ENCODE measurements at places on chromosomes 11 and 22.

DNA sequence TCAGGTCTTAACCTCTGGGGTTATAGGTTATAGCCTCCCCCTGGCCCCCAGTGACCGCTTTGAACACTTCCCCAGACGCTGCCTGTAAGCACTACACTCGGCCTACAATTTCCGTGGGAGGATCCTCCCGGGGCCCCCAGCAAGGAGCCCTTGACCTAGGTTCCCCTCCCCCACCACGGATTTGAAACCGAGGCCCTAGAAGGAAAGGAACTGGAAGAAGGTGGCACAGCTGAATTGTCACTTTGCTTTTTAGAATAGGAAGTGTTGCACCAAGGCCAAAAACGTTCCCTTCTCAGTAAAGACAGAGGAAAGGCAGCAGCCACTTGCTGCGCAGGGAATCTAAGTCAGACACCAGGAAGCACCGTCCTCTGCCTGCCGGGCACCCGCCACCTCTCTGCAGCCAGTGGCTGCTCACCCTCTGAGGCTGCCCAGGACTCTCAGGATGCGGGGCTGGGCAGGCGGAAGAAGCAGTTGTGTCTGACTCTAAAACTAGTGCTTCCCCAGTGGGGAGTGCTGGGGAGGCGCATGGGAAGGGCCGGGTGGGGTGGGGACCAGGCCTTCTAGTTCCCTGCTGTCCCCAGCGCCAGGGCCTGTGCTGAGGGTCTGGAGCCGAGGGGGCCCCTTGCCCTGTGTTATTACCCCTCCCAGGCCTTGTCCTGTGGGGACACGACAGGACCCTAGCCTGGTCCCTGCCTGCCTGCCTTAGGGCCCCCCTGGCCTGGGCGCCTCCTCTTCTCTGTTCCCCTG lies 7.9 kb upstream of the FLRT1 start:
- no peak for DNase-seq

GRCh38 chr11:26994631-26995095 lies 751 bp downstream of the FIBIN start:
- DNase-seq, result no peak

DNA sequence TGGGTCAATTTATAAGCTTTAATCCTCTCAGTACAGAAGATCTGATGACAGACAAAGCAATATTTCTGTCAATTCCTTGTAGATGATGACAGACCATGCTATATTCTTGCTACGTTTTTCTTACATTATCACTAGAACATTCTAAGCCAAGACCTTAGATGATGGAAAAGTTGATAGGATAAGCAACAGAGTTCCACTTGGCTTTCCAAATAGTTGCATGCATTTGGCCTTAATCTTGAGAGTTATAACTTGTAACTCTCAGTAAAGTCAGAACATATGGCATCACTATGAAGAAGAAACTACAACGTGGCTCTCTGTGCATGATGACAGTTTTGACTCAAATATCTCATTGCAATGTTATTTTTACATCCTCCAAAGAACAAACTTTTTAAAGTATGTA lies 544.3 kb upstream of the LRRC4C start:
- no peak for DNase-seq

- no peak for DNase-seq
These were observed 10.8 kb downstream of the NPTXR start for GRCh38 chr22:38833061-38833460.

DNA sequence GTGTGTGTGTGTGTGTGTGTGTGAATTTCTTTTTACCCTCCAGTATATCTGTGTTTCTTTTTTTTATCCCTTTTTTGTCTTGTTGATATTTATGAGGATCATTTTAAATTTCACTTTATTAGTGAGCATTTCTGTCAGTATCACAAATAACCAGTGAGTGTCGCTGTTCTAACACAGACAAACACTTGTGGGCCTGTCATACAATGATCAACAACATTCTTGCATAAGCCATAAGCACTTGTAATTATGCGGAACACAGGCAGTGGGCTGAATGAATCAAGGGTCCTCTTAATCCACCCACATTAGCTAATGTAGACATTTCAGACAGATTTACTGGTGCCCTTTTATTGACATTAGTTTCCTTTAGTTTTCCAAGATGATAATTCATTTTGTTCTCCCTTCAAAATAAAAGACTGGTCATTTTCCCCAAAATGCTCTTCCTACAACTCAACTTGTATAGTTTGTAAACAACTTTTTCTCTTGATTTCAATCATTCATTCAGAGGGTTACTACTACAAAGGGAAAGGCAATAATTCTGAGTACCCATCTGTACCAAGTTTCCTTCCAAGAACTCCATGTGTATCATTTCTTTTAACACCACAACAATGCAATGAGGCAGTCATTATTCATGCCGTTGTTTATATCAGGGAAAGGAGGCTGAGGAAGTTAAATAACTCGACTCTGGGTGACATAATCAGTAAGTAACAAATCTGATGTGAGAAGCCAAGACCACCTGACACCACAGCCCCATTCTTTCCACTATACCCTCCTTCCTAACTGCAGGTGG lies 34.5 kb upstream of the ANO3 start:
- no peak for DNase-seq

GRCh38 chr11:77568916-77569675 lies 20.7 kb upstream of the AQP11 start:
- no peak for DNase-seq

DNA sequence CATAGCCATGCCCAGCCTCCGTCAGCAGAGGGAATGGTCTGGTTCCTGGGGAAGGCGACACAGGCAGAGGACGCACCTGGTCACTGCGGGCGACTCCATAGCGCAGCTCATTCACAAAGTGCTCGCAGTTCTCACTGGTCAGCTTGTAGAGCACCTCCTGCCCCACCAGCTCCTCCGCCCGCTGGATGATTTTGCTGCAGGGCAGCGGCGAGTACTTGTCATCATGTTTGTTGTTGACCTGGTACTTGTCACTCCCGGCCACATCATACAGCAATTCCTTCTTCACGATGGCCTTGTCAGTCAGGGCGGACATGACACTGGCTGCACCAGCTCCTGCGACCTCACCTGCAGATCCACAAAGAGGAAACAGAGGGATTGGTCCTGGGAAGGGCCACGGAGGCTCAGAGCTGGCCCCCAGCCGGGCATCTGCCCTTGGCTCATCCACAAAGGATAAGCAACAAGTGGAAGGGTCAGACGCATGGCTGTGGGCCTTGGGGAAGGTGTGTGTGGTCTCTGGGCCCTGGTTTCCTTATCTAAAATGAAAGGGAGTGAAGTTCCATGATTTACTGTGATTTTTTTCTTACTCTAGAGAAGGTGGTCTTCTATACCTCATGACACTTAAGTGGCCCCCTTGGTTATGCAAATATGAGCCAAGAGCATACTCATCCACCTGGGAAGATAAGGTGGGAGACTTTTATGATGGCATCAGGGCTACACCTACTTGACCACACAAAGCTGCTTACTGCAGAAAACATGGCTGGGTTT lies 24.0 kb downstream of the PLAAT3 start:
- no peak for DNase-seq

DNA sequence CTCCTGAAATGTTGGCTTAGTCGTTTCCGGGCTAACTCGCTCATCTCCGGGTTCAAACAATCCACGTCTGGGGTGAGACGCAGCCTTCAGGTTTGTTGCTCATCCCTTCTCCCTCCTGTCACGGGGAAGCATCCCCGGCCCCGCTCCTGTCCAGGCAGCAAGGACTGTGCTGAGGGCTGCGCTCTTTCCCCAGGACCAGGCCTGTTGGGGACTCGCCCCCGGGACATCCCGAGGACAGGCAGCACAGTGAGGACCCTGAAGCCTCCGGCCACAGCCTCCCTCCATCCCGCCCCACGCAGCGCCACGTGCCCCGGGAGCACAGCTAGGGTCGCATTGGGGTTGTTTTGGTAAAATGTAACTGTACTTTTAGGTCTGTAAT lies 252.0 kb downstream of the BRD1 start:
- DNase-seq, result no peak

- peak; percentile 71 for DNase-seq
These were observed 53.3 kb downstream of the NCAM1 start for GRCh38 chr11:113014262-113015097.

Measured in left ventricle myocardium inferior (tissue), 1 donor.